ENCODE measurements at places on chromosomes 4 and X.

DNA sequence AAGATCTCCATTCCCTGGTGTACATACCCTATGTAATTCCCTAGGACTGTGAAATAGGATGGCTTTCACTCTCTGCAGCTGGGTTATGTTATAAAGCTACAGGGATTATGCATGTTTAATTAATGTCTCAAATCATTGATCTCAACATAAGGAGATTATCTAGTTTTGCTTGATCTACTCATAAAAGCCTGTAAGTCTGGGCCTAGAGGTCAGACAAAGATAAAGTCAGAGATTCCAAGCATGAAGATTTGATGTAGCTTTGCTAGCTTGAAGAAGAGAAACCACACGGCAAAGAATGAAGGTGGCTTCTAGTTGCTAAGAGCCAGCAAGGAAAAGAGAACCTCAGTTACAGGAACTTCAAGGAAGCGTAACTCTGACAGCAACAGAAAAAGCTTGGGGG, 456.9 kb downstream of the CCSER1 start:
- no peak for DNase-seq

DNA sequence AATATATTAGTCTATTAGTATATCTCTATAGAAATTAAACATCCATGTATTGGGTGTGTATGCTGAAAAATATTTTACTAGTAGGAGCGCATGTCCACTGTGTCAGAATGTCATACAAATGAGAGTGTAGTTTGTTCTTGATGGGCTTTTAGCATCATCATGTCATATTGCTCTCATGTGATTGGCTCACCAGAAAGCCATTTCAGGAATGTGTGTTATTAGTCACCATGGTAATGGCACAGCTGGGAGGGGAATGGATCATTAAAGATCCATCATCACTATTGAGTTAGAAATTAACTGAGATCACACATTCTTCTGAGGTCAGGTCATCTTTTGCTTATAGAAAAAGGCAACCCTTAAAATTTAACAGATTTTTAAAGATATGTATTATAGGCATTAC, 77.3 kb downstream of the PHEX start:
- no peak for DNase-seq

DNA sequence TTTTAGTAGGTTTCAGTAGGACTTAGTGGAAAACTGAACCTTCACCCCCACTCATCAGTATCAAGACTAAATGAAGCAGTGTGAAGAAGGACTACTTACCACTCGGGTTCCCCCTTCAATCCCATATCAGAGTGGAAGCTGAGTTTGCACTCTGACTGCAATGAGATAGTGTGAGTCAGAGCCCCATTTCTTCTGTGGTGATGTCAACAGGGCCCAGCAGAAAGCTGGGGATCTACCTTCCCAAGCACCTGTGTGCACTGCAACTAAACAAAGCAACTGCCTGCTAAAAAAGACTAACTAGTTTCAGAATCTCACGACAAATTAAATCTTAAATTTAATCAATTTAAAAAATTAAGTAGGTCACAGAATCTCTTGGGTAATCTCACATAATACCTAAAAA, 1837.0 kb upstream of the PCDH7 start:
- no peak for DNase-seq

GRCh38 chrX:110046001-110046400, 43.1 kb downstream of the TMEM164 start:
- no peak for DNase-seq

DNA sequence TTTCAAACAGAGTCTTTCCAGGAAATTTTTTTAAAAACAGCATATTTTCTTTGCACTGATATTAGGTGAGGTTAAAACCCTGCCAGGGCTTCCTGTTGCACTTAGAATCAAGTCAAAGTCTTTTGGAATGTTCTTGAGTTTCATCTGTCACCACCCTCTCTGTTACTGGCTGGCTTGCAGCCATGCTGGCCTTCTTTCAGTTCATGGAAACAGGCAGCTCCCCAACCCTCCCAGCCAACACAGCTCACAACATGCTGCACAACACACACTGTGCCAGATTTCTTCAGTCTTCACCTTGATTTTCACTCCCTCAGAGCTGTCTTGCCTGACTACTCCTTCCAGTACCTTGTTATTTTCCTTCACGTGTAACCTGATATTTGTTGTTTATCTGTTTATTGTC, 129.5 kb downstream of the KCNIP4 start:
- DNase-seq = no peak

All from activated T-helper 1 cell treated with Interleukin-2 at 50 U/mL for 16 hours (primary cell).